ENCODE measurements at places on chromosomes 4 and X. TPM values are rescaled to one million over a fixed set of nuclear protein-coding genes. Genes with fewer than 3 reads are reported as not detected.
A peak's percentile ranks its signal among the peaks of the same experiment; 100 is the strongest.

The SPACA5 gene
- not detected for total RNA-seq

The FGFBP1 gene
- not detected for total RNA-seq

The ARHGAP6 gene
- total RNA-seq, result 1.4 TPM

The MAD2L1 gene
- 61.6 TPM for total RNA-seq

The ARX gene
- total RNA-seq, result not detected

The NUDT10 gene
- not detected for total RNA-seq

The DRP2 gene
- 0.24 TPM for total RNA-seq

The NXF2B gene
- total RNA-seq, result not detected

The ABLIM2 gene
- total RNA-seq, result 0.15 TPM

The TBC1D8B gene
- 2.0 TPM for total RNA-seq

The TEX13D gene
- total RNA-seq, result 0.15 TPM

The ZNF630 gene
- 1.8 TPM for total RNA-seq

The UGT2A1 gene
- total RNA-seq, result not detected

The DCAF8L2 gene
- not detected for total RNA-seq

The FABP2 gene
- total RNA-seq, result not detected

The CXCL5 gene
- not detected for total RNA-seq

The DMD gene
- 4.4 TPM for total RNA-seq

The MSN gene
- 315 TPM for total RNA-seq

The PRRG1 gene
- total RNA-seq, result not detected

GRCh38 chr4:75637176-75637575, 6.8 kb upstream of the CDKL2 start:
- DNase-seq, result no peak

- DNase-seq, result peak; percentile 15
Observed at GRCh38 chrX:12843061-12843667, 23.7 kb upstream of the TLR7 start.

GRCh38 chr4:177016541-177017141, 223.9 kb upstream of the VEGFC start:
- no peak for DNase-seq

DNA sequence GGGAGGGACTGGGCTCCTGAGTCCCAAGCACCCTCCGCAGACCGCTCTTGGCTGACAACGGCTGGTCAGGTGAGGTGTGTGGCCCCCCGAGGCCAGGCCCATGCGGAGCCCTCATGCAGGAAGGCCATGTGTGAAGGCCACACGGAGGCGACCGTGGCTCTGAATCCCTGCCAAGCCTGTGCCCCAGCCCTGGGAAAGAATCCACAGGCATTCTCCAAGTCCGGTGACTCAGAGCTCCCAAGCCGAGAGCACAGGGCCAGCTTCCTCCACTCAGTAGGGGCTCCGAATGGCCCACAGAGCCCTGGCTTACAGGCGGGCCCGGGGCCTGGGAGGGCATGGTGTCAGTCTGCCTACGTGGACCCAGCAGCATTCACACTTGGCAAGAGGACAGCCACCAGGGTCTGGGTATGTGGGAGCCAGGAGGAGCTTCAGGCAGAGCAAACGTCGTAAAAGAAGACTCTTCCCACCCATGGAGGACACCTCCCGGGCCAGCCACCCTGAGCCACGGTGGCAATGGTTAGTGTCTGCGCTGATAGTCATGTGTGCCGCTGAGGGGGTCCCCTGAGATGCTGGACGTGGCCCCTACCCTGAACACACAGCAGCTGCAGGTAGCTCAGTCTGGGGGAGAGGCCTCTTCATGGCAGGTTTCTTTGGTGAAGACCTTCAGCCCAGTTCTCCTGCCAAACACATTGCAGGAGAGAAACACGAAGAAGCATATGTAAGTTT, 105.7 kb downstream of the PSAPL1 start:
- no peak for DNase-seq

DNA sequence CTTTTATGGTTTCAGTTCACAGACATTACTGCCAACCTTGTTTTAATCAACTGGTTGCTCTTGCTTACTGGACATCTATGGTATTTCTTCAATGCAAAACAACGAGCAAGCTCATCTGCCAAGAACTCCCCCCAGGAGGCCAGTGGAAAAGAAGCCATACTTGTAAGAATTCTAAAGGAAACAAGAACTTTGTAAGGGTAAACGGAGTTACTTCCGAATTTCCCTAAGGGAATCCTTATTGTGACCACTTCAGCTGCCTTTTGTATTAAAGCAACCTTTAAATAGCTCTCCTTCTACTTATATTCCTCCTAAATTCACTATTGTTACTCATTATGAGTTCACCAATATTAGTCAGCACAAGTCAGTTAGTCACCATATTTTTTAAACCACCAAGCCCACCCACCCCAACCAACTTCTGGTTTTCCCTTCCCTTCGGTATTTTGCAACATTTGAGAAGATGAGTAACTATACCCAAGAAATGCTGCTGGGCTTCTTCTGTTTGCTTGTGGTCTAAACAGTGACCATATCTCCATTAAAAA, 602.8 kb upstream of the DIPK2B start:
- no peak for DNase-seq

GRCh38 chrX:108332281-108332680, 105.9 kb downstream of the COL4A6 start:
- peak; percentile 4 for DNase-seq

GRCh38 chrX:100435726-100436125, 25.7 kb upstream of the PCDH19 start:
- DNase-seq, result no peak

GRCh38 chr4:89915937-89916336, 21.3 kb downstream of the MMRN1 start:
- DNase-seq, result no peak

DNA sequence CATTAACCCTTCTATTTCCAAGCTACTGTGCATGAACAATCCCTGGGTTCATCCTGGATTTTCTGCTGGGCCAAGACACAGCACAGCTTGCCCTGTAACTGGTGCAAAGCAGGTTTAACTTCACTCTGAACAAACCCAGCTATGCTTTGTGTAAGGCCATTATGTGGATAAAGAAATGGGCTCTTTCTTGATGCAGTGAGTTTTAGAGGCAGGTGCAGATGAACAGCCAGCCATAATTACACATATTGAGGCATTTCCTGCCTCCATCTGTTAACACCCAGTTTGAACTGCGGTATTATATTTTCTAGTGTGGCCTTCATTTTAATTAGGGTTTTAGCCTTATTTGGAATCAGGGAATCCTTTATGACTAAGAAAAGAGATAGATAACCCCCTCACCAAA, 68.7 kb upstream of the ARX start:
- DNase-seq, result no peak

GRCh38 chrX:148788449-148788848, 288.0 kb downstream of the AFF2 start:
- no peak for DNase-seq

DNA sequence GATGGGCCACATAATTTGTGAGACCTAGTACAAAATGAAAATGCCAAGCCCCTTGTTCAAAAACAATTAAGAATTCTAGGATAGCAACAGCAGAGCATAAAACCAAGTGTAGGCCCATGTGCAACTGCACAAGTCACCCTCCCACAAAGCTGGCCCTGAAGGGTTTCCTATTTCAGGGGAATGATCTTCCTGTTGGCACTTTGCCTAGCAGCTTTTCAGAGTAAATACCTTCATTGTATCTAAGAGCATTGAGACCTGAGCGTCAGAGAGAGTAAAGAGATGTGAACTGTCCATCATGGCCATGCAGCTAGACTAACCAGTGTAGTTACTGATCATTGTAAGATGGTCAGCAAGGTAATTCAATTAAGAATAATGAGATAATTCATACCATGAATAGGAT, 113.6 kb downstream of the CNKSR2 start:
- DNase-seq, result no peak

- no peak for DNase-seq
Observed at GRCh38 chr4:21948347-21949072, at the start of gene KCNIP4. Gene KCNIP4 (minus strand): TSS chr4:21948772.

- DNase-seq, result no peak
Observed at GRCh38 chr4:1534095-1534872, 128.0 kb upstream of the NKX1-1 start.

- peak; percentile 59 for DNase-seq
Observed at GRCh38 chr4:146333187-146333894, 119.0 kb downstream of the REELD1 start.

DNA sequence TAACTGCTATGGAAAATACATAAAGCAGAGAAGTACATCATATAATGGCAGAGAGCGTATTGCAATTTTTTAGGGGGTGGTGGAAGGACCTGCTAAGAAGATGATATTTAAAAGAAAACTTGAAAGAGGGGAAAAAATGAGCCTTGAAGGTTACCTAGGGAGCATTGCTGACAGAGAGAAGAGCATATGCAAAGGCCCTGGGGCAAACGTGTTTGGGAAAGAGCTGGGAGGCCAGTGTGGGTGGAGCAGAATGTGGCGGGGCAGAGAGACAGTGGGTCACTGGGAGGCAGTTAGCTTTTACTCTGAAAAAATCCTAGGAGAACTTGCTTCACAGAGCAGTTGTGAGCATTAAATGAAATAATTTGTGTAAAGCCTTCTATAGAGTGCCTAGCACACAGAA, 157.0 kb downstream of the SHROOM3 start:
- no peak for DNase-seq

GRCh38 chrX:41045960-41046567, 39.2 kb upstream of the USP9X start:
- DNase-seq, result no peak

DNA sequence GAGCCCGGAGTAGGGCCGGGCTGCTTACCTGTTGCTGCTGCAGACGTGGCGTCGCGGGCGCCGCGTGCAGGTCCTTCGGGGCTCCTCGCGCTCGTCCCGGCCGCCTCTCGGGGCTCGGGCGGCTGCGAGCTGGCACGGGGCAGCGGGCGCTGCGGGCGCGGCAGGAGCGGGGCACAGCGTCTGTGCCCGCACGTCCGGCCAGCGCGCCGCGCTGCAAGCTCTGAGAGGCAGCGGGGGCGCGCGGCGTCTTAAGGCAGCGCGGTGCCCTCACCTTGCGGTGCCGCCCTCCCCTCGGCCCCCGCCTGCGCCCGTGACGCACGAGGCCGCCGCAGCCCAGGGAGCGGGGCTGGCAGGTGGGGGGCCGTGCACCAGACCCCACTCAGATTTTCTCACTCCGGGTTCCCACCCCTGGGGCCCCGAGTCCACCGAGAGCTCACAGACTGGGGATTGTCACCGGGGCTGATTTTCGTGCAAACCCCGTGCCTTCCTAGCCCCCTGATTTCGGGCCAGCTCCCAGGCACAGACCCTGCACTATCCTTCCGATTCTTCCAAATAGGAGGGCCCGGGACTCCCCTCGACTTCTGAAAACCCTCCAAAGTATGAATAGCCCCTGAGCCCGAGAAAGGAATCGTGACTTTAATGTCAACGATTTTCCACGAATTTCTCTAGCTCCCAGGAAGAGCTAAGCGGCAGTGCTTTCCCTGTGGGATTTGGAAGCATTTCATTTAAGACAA, at the start of gene GPR101:
GPR101 (minus strand) TSS at position 222 of the 734 bp plus-strand sequence. CDS start 2,321 bp downstream, outside the sequence.
- no peak for DNase-seq

DNA sequence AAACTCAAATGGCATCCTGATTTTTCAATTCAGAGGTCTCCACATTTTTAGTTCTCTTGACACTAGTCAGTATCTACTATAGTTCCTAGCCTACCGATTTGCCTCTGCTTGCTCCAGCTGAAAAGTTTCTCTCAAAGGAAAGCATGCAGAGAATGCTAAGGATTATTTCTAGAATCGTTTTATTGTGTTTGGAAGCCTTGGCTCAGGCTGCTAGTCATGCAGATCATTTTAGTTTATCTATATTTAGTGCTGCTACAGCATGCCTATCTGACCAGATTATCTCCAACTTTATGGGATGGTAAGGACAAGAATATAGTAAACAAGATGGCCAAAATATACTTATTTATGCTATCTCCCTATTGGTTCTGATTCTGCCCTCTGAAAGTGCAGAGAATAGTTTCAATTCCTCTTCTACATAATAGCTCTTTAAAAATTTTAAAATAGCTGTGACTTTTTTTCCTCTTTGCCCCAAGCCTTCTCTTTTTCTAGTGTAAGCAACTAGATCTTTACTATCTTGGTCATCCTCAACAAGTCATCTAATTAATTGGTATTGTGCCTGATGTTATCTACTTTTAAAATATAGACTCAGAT, 15.7 kb upstream of the DRP2 start:
- DNase-seq, result no peak

DNA sequence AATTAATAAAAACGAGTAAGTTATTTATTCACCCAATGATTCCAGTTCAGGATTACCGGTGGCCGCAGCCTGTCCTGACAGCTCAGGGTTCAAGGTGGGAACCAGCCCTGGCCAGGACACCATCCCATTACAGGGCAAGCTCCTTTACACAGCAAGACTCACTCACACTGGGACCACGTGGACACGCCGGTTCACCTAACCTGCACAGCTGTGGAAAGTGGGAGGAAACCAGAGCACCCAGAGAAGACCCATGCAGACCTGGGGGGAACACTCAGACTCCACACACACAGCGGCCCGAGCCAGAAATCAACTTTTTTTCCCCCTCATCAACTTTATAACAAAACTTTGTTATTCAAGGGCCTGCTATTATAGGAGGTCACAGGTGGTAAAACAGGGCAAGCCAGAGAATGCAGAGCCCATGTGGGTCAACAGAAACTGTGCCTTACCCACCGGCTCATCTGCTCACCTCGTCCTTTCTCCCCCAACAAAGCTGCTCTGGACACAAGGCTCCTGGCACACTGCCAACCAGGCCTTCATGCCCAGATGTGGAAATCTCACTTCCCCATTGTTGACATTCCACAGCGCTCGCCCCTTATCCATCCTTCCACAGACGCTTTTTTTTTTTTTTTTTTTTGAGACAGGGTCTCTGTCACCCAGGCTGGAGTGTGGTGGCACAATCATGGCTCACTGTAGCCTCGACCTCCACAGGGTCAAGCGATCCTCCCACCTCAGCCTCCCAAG, 8.0 kb upstream of the ODAPH start:
- DNase-seq, result no peak

- DNase-seq, result no peak
Observed at GRCh38 chrX:17994429-17994828, 133.3 kb upstream of the RAI2 start.

DNA sequence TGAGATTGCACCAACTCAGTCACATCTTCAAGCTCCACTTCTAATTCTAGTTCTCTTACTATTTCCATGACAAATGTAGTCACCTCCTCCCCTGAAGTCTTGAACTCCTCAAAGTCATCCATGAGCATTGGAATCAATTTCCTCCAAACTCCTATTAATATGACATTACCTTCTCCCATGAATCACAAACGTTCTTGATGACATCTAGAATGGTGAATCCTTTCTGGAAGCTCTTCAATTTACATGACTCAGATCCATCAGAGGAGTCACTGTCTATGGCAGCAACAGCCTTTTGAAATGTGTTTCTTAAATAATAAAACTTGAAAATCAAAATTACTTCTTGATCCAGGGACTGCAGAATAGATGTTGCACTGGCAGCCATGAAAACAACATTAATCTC, 34.5 kb downstream of the GALNTL6 start:
- DNase-seq, result no peak

GRCh38 chr4:14667624-14668151, 334.6 kb upstream of the CPEB2 start:
- DNase-seq, result no peak

GRCh38 chr4:36676139-36677050, 395.0 kb downstream of the DTHD1 start:
- DNase-seq, result no peak

GRCh38 chrX:1390621-1391369, 1.1 kb downstream of the SLC25A6 start:
- no peak for DNase-seq

- no peak for DNase-seq
Observed at GRCh38 chr4:3307486-3307885, 14.7 kb downstream of the RGS12 start.

- no peak for DNase-seq
Observed at GRCh38 chr4:10212400-10212799, 95.8 kb upstream of the WDR1 start.

GRCh38 chrX:39613997-39614679, 483.6 kb downstream of the BCOR start:
- DNase-seq, result peak; percentile 46
